ENCODE measurements at places on chromosomes 7 and 10. TPM values are rescaled to one million over a fixed set of nuclear protein-coding genes. Genes with fewer than 3 reads are reported as not detected.

The AKR1D1 gene
- total RNA-seq = not detected

The SGCE gene
- 1.9 TPM for total RNA-seq

The EPDR1 gene
- 0.25 TPM for total RNA-seq

The PNLIPRP2 gene
- not detected for total RNA-seq

The EGR2 gene
- 2.2 TPM for total RNA-seq

The CALML5 gene
- not detected for total RNA-seq

The PCDH15 gene
- not detected for total RNA-seq

The CALHM2 gene
- 117 TPM for total RNA-seq

The TUBAL3 gene
- total RNA-seq = not detected

The ZFAND4 gene
- 24.3 TPM for total RNA-seq

The TRA2A gene
- 130 TPM for total RNA-seq

Data from activated naive CD8-positive, alpha-beta T cell treated with anti-CD3 and anti-CD28 coated beads, Interleukin-2, amount 10 ng/mL, durations not matched to agents 7 days and 5 days (primary cell).